Kidney epithelial cell (primary cell): ENCODE measurements at places on chromosomes 4 and X. TPM values are rescaled to one million over a fixed set of nuclear protein-coding genes. Genes with fewer than 3 reads are reported as not detected.

DNA sequence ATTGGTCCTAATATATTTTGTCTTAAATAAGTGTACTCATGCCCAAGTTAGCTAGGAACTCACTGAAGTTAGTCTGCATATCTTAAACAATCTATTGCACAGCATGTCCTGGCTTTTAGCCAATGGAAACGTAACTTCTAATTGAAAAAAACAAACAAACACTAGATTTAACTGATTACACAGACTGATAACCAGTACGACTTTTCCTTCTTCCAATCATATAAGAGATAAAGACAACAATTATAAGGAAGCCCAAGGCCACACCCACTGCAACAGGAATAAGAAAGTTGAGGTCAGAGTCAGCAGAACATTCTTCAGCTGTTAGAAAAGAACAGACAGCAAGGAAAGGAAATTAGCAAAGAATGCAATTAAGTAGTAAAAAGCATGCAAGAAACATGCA lies 40.8 kb downstream of the LAMP2 start:
- no peak for DNase-seq

DNA sequence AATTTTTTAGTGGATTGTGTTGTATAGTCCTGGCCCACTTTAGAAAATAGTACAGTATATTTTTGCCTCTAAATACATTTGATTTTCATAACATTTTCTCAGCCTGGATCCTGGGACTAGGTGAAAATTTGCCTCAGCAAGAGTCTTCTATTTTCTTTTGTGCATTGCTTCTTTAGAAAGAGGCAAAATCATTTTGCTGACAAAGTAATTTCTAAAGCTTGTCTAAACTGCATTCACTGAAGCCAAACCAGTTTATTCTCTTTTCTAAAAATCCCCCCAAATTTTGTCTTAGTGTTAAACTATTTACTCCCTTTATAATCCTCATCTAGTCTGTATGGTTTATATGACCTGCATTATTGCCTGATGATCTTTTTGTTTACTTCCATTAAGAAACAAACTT lies 326.3 kb downstream of the C4orf33 start:
- no peak for DNase-seq

DNA sequence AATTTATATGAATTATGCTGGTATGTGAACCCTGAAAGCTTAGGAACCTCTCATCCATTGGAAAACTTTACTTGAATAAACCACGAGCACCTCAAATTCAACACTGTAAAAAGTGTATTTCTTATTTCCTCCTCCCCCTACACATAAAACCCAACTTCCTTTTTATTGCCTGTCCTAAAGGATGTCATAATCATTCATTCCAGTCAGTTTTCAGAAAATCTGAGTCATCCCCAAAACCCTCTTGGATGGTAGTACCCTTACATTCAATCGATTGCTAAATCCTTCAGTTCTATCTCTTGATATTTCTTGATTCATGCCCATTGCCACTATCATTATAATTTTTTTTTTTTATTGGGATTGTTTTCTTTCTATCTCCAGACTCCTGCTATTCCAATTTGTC lies 91.1 kb upstream of the ATP8A1 start:
- no peak for DNase-seq

Gene RBM3
- total RNA-seq = 264 and 285 TPM in 2 replicates
